ENCODE measurements at places on chromosomes 1 and 21.

DNA sequence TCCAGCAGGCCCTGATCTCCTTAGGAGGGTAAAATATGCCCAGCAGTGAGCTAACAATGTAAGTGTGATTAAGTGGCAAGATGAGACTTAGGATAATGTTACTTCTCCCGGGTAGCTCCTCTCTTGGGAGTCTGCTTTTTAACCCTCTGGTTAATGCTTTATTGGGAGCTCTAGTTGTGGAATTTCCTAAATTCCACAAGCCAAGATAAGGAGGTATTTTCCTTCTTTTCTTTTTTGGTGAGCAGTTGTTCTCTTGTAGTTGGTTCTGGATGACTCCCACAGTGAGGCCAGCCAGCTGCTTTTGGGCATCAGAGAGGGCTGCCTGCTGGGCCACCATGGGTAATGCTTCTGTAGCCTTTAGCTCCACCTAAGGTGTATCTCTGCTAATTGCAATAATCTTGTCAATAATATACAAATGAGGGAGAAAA lies 19.3 kb downstream of the C1orf52 start:
- DNase-seq: peak; percentile 45

GRCh38 chr1:185739967-185740366 lies 5.8 kb downstream of the HMCN1 start:
- DNase-seq: no peak

DNA sequence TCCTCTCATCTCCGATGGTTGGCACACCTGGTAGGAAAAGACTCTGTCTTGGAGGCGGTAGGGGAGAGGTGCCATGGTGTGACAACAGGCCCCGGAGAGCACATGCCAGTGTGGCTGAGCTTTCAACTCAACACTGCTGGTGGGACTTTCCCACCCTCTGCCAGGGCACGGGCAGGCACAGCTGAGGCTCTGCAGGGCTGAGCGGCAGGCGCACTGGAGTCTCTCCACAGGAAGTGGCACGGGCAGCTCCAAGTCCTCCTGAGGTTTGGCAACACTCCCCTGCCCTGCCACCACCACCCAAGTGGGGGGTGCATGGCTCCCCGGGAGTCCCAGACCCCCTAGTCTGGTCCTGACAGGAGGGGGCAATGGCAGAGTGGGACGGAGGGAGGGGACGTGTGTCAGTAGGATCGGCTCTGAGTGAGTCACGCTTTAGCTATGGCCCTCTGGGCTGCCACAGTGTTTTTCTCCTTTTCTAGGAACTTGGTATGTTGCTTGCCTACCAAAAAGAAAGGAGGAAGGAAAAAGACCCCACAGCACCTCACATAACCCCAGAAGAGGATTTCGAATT lies 27.3 kb upstream of the EVA1B start:
- DNase-seq: no peak

- no peak for DNase-seq
These were observed 106.7 kb downstream of the RNF220 start for GRCh38 chr1:44511769-44512168.

- no peak for DNase-seq
These were observed 12.6 kb downstream of the RIMKLA start for GRCh38 chr1:42392967-42393848.

GRCh38 chr1:168210312-168210711 lies 15.5 kb upstream of the SFT2D2 start:
- DNase-seq: no peak

DNA sequence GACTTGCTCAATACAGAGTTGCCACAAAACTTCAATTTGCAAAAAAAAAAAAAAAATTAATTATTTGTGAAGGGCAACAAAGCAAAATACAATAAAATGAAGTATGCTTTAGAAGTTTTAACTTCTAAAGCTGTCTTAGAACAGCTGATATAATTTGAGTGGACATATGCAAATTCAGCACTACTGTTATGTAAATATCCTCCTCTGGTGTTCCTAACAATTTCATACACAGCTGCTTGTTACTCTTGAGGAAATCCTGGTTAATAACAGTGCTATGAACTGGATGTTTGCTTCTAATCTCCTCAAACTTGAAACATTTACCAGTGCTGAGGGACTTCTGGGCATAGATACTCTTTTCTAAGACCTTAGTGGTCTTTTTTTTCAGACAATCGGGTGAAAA lies 69.6 kb upstream of the COL24A1 start:
- no peak for DNase-seq

GRCh38 chr1:54989473-54989872 lies 9.0 kb downstream of the TMEM61 start:
- peak; percentile 98 for DNase-seq

DNA sequence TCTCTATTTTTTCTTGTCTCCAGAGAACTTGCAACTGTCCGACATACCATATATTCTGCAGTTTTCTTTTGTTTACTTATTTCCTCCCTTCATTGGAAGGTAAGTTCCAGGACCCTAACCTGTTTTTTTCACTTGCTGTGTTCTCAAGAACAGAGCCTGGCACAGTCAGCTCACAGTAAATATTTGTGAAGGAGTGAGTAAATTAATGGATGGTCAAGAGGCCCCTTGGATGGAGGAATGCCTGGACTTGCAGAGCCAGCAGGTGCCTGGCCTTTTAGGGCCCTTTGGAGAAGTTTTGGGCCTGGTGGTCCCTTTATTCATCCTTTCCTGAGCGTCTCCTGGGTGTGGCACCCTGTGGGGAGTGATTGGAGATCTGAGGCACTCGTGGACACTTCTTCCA lies 182.1 kb upstream of the POU3F1 start:
- no peak for DNase-seq

- DNase-seq: no peak
These were observed 192.3 kb downstream of the SLC45A1 start for GRCh38 chr1:8510041-8510823.

DNA sequence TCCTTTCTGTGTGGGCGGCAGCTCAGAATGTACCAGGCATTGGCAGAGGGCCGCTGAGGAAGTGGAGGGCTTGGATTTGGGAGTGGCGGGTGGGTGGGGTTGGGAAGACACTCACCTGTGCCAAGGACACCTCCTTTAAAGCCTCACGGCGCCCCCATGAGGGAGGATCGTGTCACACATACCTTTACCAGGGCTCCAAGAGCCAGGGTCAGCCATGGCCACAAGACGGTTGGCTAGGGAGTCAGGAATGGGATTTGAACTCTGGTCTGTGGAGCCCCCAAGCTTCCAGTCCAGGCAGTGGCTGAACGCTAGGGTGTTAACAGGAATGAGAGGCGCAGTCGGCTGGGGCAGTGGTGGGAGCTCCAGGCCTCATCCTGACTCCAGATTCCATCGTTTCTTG lies 4.6 kb downstream of the NBL1 start:
- no peak for DNase-seq

- DNase-seq: no peak
These were observed 65.0 kb upstream of the KCND3 start for GRCh38 chr1:112054510-112054909.

DNA sequence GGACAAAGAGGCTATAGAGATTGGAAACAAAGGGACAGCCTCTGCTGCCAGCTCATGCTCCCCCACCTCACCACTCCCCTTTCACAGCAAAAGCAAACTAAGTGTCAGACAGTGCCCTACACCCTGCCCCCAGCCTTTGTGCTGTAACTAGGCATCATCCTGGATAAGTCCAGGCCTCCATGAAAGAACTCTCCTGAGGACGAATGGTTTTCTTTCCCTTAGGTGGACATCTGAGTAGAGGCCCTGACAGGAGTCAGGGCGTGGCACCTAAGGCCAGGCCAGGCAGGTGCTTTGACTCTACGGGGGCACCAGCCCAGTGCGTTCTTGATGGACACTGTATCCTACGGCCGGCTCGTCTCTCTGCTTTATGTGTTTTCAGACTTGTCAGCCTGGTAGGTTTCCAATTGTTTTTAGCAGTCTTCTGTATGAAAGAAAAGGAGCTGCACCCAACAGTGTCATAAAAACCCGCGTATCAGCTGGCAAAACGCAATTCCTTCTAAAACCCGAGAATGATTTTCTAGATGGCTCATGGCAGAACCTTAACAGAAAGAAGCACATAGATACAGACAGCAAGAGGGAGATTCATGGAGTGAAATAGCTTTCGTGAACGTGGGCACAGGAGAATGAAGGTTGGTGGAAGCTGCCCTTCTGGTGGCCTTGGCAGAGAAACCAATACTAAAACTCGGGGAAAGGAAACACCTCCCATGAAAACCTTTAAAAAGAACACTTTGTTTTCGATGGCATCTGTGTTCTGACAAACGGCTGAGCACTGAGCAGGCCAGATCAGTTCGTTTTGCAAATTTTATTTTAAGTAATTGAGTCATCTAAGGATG lies 51.7 kb upstream of the AJAP1 start:
- no peak for DNase-seq

DNA sequence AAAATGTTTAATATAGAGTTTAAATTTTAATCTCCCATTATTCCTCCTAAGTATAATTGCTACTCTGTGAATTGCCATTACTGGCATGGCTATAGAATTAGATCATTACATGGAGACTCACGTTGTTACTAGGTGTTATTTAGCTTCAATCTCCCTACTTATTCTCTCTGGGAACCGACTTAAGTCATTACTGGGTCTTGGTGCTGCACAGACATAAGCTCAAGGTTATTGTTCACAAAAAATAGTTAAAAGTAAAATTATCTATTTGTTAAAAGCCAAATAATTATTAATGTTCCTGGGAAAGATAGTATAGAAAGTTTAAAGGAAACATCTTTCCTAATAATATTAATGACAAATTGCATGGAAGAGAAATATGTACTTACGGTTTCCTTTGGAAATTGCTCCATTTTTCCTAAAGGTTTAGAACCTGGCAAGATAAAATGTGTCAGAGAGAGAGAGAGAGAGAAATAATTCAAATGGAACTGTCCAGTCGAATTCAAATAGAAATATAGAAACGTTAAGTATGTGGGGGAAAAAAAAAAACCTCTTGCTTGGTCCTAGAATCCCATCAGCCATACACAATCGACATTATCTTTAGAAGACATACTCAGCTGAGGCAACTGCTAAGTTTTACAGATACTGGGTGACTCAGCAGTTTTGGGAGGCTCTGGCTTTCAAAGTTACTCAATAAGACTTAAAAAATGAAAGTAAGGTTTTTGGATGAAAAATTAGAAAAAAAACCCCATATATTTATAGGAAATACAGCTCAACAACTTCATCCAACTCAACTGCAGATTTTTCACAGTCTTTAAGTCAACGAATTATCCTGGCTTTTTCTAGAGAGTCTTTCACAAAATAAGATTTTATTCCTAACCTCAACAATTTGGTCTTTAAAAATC lies at the start of gene SPTA1:
TSS of gene SPTA1 (minus strand) at position 605 of the 899 bp plus-strand sequence. CDS start at position 407, 198 bp downstream.
- no peak for DNase-seq

DNA sequence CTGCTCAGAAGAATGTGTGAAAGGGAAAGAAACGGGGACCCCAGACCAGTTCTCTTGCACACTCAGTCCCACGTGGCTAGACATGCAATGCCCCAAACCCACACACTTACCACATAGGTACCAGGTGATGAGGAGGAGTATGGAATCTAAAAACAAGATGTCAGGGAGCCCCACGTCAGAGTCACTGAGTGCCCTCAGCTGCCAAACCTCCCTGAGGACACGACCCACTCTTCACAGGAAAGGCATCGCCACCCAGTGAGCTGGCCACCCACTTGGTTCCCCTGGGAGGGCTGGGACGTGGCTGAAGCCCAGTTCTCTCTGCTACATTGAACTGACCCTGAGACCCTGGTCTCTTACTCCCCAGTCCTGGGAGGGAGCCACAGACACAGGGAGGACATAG lies 41.4 kb downstream of the MRPL37 start:
- no peak for DNase-seq

- DNase-seq: no peak
These were observed 37.0 kb upstream of the PLPPR4 start for GRCh38 chr1:99227056-99227897.

- no peak for DNase-seq
These were observed 26.1 kb downstream of the MRPL37 start for GRCh38 chr1:54225986-54226559.

- DNase-seq: no peak
These were observed 9.0 kb downstream of the PFKFB2 start for GRCh38 chr1:207062058-207062457.

DNA sequence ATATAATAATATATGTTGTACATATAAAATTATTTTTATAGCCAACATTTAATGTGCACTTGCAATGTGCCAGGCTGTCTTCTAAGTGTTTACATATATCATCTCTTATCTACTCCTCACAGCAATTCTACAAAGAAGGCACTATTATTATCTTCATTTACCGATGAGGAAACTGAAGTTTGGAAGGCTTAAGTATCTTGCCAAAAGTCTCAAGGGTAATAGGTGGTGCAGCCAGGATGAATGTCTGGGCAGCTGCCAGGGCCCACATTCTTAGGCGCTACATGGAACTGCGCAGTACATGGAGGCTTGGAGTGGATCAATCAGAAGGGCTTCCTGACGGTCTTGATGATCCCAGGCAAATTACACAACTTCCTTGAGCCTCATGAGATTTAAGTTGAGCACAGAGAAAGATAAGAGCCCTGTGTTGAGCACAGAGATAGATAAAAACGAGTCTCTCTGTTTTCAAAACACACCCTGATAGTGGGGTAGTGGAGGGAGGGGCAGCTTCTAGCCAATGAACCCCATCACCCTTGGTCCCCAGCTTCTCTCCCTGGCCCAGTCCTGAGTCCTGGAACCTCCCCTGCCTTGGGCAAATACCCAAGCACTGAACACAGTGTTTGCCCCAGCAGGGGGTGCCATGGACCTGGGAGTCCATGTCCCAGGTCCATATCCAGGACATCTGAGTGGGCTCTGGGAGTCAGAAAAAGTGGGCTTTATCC lies 9.2 kb downstream of the POU3F1 start:
- DNase-seq: no peak

DNA sequence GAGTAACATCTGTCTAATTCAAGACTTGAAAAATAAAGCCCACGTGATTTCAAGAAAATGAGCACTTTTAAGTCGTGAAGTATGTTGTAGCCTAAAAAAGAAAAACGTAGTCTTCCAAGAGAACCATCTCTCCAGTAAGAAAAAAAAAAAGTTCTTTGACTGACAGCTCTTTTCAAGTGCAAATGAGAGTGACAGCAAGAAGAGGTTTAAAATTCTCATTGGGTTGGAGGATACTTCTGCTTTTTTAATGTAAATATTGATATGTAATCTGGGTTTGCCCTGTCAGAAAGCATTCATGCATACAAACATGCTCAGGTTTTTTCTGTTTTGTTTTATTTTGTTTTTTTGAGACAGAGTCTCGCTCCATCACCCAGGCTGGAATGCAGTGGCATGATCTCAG lies 32.3 kb upstream of the PRDM2 start:
- no peak for DNase-seq

GRCh38 chr1:245475961-245476516 lies 321.3 kb downstream of the KIF26B start:
- DNase-seq: no peak

GRCh38 chr1:30388386-30388785 lies 335.0 kb downstream of the MATN1 start:
- DNase-seq: no peak

GRCh38 chr1:901108-901859 lies 22.4 kb upstream of the SAMD11 start:
- DNase-seq: no peak

GRCh38 chr21:44050276-44050675 lies 38.2 kb downstream of the TRAPPC10 start:
- DNase-seq: no peak
